ENCODE measurements at places on chromosomes 11 and 22.
A peak's percentile ranks its signal among the peaks of the same experiment; 100 is the strongest.

GRCh38 chr22:28903729-28904128 is 20.4 kb downstream of the ZNRF3 start:
- DNase-seq: no peak

GRCh38 chr11:119258180-119258579 is 52.0 kb downstream of the CBL start:
- no peak for DNase-seq

DNA sequence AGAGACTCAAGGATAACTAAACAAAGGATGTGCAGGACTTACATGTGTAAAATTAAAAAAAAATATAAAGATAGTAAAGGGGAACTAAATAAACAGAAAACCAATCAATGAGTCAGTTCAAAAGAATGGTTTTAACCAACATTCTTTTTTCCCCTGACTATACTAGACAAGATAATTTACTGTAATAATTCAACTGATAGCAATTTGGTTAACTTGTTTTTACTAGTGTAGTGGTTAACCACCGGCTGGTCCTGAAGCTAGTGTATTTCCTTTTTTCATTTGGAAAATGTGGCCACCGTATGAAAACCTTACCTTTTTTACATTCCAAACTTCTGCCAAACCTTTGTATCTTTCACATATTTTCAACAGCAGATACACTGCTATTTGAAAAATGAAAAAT is 123.1 kb downstream of the ARHGAP42 start:
- DNase-seq: peak; percentile 82

DNA sequence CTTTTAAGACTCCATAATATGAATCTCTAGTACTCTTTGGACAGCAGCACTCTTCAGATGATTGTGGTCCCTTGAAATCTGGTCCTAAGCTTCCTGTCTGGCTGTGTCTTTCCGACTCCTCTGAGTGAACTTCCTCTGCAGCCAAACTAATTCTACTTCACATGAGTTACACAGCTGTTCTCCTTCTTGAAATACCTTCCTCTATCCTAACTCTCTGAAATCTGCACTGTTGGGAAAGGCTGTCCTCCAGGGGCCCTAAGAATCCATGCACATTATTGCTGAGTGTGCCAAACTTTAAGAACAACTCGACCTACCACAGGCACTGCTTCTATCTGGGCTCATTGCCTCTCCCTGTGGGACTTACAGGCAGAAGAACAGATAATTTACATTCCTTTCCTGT is 217.3 kb upstream of the ARHGAP42 start:
- DNase-seq: no peak

- DNase-seq: no peak
Measured at GRCh38 chr11:45096636-45097035, 49.8 kb upstream of the PRDM11 start.

DNA sequence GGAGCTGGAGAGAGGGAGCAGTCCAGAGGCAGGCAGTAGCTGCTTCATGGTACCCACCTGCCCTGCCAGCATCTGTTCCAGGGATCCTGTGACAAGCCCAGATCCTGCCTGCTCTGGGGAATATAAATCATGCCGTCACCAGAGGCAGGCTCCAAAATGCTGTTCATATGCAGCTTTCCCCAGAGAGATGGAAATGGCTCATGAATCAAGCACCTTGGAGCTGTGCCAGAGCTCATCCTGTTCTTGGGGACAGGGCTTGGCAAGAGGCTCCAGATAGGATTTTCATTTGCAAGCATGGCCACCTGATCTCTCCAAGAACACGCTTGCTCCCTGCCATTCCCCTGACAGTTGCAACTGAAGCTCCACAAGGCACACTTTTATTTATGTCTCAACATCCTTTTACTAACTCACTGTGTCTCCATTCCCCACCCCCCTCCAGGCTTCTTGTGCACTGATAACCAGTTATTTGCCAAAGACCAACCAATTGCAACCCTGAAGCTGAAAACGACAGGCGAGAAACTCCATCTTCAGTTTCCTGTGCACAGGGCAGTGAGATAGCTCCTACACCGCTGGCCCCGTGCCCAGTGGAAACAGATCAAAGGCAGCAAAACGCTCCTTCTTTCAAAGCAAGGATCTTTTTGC is 115.8 kb upstream of the PITPNB start:
- DNase-seq: peak; percentile 88

DNA sequence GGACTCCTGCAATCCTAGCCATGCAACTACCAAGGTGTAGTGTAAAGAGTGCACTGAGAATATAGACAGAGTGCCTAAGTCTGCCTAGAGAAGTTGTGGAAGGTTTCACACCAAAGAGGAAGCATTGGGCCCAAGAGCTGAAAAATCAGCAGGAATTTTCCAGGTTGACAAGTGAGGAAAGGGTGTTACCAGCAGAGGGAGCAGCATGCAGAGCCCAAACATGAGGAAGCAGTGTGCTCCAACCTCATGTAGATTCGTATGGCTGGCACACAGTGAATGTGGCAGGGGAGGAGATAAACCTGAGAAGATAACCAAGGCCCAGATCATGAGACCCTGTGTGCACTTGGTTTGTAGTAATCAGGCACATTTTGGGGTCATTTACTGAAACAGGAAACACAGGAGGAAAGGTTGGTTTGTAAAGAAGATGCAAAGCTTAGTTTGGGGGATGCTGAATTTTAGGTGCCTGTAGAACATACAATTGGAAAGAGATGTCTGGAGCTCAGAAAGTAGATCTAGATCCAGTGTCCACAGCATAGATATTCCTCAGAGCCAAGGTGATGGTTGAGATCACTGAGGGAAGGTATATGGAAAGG is 1.7 kb downstream of the HPX start:
- DNase-seq: peak; percentile 46

DNA sequence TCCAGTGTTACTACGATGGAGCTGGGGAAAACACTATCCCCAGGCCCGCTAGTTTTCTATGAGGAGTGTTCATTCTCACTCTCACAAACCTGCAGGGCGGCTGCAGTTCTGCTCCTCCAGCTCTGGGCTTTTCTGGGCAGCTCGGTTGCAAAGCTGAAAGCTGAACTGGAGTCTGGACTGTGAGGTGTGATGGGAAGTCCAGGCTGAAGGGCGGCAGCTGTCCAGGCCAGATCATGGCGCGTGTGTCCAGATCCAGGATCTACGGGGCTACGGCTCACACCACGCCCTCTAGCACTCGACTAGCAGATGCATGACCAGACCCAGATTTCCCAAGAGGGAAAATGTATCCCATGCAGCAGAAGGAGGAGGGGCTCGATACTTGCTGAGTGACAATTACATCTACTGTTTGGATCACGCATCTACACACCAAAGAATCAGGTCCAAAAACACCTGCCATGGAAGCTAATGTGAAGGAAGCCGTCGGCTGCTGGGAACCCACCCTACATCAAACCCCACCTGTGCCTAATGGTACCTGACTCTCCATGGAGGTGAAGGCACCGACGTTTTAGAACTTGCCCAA is 555.0 kb downstream of the BRD1 start:
- DNase-seq: no peak

DNA sequence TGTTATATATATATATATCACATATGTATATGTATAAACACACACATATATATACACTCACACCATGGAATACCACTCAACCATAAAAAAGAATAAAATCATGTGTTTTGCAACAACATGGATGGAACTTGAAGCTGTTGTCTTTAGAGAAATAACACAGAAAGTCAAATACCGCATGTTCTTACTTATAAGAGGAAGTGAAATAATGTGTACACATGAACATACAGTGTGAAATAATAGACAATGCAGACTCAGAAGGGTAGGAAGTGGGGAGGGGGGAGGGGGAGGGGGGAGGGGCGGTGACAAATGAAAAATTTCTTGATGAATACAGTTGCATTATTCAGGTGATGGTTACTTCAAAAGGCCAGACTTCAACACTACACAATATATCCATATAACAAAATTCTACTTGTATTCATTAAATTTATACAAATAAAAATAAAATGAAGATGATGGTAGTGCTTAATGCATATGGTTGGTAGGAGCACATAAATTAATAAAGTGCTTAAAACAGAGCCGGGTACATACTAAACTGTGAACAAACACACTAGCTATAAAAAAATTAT is 5.8 kb upstream of the OR5B2 start:
- no peak for DNase-seq

DNA sequence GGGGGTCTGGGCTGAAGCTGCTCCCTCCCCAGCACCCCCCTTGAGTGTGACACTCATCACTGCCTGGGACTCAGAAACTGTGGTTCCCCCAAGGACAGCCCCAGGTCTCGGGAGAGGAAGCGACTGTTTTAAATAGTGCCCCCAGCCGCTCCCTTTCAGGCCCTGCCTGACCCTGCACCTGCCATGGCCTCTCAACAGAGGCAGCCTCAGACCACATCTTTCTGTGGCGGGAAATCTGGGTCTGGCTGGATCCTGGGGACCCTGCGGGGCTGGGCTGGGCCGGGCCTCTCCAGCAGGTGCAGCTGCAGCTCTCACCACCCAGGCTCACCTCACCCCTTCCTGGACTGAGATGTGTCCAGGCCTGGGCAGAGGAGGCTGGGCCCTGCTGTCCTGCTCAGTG is 3.7 kb upstream of the IGLL1 start:
- DNase-seq: no peak

DNA sequence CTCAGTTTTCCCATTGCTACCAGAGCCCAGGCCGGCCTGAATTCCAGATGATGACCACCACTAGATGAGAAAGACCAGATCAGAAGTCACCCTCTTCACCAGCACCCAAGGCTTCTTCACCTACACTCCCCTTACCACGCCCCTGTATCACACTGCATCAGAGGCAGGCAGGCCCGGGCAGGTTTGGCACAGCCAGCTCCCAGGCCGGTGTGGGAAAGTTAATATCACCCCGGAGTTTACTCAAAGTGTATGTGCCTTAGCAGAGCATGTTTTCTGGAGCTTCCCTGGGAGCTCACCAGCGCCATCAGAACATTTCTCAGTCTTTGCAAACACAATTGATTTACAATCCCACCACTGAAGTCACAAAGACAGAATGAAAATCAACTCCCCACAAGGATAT is 47.5 kb upstream of the POU2AF1 start:
- DNase-seq: no peak

DNA sequence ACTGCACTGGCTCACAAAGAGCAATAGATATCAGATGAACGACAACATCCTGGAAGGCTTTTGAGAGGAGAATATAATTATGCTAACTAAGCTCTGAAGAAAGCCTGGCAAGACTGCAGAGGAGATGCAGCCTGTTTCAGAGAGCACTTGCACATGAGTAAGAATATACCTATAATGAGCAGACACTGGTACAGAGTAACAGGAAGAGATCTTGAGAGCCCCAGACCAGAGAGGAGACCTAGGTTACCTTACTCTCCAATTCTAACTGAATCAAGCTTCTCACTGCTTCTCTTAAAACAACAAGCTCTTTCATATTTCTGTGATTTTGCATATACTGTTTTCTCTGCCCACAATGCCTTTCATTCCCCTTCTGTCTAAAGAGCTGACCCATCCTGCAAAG is 66.5 kb downstream of the FAM168A start:
- DNase-seq: no peak

- DNase-seq: no peak
Measured at GRCh38 chr11:86211619-86212018, 32.9 kb upstream of the EED start.

GRCh38 chr22:19882446-19883381 is 28.0 kb upstream of the GNB1L start:
- no peak for DNase-seq

DNA sequence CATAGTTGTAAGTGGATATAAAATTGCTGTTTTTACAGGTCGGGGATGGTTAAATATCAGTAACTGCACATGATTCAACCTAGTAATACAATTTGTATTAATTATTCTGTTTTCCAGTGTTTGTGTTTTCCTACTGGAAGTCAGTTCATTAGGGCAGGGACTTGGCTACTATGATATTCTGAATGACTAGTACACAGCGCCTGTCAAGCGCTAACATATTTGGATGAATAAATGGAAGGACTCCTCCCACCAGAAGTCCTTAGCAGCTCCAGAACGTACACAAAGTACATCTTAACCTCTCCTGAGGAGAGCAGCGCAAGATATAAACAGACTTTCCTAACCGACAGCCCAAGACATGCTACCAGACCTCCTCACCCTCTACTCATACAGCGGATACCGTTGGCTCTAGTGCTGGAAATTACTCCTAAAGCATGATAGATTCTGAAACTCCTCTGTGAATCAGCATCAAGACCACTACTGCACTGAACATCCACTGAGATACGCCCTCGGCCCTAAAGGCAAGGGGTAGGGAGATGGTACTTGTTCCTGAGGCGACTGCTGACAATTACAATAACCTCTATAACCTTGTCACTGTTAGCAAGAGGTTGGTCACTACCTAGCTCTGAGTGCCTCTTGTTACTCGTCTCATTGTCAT is 79.1 kb downstream of the RDX start:
- no peak for DNase-seq

DNA sequence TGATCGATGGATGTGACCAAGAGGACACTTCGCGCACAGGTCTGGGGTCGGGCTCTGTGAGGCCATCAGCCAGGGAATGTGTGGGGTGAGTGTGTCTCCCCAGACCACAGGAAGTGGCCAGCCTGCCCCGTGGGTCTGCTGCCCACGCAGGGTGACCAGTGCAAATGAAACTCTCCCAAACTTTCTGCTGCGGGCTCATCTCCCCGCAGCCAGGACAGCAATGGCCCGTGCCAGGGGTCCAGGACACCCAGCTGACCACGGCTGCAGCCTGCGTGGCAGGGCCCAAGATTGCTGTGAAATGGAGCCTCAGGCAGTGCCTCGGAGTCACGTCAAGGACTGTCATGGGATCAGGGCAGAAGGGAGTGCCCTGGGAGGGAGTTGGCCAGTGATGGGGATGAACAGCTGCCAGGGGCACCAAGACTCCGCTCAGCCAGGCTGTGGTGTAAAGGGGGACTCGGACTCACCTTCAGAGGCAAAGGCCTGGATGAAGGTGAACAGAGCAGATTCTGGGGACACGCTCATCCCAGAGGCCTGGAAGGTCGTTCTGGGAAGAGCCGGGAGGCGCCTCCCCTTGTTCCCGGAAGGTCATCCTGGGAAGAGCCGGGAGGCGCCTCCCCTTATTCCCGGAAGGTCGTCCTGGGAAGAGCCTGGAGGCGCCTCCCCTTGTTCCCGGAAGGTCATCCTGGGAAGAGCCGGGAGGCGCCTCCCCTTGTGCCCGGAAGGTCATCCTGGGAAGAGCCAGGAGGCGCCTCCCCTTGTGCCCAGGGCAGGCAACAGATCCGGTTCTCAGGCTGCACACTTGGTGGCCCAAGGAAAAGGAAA is 252.6 kb downstream of the BRD1 start:
- no peak for DNase-seq

- no peak for DNase-seq
Measured at GRCh38 chr22:46138058-46138797, 12.1 kb upstream of the PPARA start.

GRCh38 chr22:24011735-24012068 is 598 bp downstream of the CABIN1 start:
- DNase-seq: no peak

DNA sequence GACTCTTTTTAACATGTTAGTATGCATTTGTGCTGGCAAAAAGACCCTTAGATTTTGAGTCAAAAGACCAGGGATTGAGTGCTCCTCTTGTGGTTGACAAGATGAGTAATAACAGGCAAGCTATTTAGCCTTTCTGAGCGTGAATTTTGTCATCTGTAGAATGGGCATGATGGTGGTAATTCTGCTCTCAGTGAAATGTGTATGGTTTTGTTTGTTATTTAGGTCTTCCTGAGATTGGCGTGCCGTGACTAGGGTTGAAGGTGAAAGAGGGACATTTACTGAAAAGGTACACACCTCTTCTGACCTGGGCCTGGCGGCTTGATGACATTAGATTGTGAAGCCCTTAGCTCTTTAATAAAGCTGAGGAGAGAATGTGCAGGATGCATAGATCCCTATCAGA is 8.4 kb upstream of the CEP295 start:
- no peak for DNase-seq

- DNase-seq: peak; percentile 99
Measured at GRCh38 chr11:122189229-122189628, 73.2 kb upstream of the BLID start.

GRCh38 chr11:74633406-74634393 is 41.3 kb downstream of the POLD3 start:
- no peak for DNase-seq

Measured in fibroblast of skin of right biceps (primary cell).